ENCODE measurements at places on chromosomes 3 and 15.

GRCh38 chr3:58683466-58683865, 16.9 kb upstream of the FAM3D start:
- DNase-seq, result no peak

- no peak for DNase-seq
These were observed 366.6 kb downstream of the GBE1 start for GRCh38 chr3:81394651-81395524.

DNA sequence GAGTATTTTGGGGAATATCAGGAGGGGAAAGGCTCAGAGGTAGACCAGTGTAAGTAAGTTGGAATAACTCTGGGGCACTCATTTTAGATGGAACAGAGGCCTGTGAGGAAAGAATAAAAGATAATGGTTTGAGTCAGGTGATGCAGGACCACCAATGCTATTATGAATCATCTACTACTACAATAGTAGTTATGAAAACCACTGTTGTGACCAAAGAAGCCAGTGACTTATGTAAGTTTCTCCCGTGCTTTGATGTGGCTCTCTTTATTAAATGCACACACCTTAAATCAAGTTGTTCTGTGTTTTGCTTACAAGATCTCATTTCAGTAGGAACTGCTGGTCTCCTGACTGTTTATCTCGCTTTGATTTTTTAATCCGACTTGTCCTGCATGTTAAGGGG, 13.1 kb upstream of the GUCA1C start:
- no peak for DNase-seq

- no peak for DNase-seq
These were observed 20.3 kb upstream of the BMF start for GRCh38 chr15:40128766-40129660.

- no peak for DNase-seq
These were observed 233.3 kb downstream of the TIGIT start for GRCh38 chr3:114527036-114527644.

DNA sequence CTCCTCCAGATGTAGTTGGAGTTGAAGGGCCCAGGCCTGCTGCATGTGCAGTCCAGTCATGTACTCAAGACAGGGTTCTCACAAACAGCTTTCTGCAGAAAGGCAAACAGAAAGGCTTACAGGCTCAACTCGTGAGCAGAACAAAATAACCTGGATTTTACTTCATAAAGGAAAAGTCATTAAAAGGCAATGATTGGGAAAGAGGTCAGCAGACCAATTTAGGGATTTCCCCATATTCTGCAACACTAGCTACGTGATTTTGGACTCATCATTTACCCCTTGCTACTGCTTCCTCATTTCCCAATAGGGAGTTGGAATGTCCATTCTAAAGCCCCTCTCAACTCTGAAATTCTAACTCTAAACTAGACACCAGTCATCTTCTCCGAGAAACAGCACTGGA, 18.1 kb downstream of the METTL6 start:
- no peak for DNase-seq

GRCh38 chr3:146283781-146284445, 33.0 kb upstream of the PLSCR4 start:
- no peak for DNase-seq

- DNase-seq, result no peak
These were observed 133.3 kb upstream of the MEF2A start for GRCh38 chr15:99432271-99433025.

DNA sequence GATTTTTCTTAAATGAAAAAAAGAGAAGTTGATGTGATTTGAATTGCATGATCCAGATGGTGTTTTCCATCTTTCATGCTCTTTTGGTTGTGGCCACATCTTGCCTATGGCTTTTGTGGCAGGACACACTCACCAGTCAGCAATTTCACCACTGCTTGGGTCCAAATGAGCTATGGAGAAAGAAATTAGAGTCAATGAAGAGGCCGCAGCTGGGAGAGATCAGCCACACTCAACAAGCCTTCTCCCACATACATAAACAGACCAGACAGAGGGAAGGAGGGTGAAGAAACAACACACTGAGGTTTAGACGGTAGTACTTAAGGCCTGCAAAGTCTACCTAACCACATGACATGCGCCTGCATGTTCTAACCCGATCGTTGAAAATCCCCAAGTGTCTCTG, 110.7 kb upstream of the CDIN1 start:
- DNase-seq, result no peak

DNA sequence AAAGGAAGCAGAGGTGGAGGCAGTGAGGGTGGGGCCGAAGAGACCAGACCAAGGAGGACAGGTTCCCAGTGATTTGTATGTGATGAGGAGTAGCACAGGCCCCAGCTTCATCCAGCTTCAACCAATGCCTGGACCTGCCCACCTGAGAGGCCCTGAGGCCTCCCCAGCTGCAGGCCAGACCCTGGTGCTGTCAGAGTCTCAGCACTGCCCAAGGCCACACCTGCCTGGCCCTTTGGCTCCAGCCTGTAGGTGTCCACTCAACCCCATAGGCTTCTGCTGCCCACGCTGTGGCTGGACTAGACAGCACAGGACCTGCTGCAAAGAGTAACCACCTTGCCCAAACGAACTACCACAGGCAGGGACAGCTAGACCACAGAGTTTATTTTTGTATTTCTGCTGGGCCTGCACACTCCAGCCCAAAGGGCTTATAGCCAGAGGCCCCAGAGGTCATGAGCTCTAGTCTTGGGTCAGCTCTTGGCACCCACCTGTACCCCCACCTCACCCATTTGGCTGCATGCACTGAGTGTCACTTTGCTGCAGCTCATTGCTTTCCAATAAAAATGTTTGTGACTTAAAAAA, 81.9 kb upstream of the CDV3 start:
- DNase-seq, result no peak

DNA sequence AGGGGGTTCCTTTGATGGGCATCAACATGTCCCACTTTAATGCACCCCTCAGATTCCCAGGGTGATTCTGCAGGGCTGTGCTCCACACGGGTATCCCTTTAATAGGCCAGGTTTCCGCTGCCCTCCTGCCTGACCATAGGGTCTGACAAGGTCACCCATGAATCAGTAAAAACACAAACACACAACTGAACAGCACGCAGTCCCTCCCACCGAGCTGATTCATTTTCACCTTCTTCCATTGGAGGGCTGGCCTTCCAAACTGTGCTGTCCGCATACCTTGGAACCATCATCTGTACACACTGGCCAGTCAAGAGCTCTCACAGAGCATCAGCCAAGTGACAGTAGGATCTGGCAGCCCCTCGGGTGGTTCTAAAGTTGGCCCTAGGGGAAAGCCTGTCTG, 93.7 kb downstream of the FBLN2 start:
- DNase-seq, result no peak

GRCh38 chr15:64844576-64845145, 2.9 kb downstream of the PLEKHO2 start:
- no peak for DNase-seq

GRCh38 chr3:141280690-141281089, 49.1 kb downstream of the PXYLP1 start:
- DNase-seq, result no peak

DNA sequence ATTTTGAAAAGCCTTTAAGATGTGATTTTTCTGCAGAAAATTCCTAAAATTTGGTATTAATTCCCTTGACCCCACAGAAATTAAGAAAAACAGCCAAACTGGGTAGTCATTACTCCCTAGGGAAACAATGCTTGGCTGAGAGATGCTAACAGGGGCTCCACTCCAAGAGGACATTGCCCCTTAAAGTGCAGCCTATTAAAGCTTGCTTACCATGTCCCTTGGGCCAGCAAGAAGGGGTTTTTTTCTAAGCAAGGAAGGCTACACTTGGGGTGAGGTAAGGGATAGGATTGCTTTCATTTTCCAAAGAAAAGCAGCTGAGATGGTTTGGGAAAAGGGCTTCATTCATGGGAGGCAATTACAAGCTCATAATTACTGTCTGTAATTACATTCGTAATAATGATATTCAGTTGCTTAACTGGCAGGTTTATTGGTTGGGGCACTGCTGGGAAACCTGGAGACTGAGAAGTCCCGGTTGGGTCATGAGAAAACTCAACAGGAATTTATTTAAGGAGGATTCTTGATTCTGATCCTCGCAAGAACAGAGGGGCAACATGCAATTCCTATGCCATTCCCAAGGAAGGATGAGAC, 247.5 kb downstream of the NR1D2 start:
- peak; percentile 74 for DNase-seq

- DNase-seq, result no peak
These were observed 65.7 kb downstream of the KLF15 start for GRCh38 chr3:126291537-126291936.

GRCh38 chr15:71586463-71586862, 223.9 kb upstream of the NR2E3 start:
- DNase-seq, result no peak

DNA sequence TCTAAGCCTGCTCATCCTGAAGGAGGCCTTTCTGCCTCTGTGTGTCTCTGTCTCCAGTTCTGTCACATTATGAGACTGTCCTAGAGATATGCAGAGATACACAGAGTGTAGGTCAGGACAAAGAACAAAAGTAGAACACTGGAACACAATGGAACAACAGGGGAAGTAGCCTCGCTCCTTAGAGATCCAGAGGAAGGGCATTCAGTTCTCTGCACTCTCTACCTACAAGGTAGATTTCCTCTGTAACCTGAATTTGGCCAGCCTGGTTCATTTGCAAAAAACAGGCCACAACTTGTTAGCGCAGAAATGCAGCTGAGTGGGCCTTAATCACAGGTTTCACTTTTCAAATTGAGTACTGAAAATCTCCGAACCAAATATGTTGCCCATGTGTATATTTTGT, 19.4 kb downstream of the NEK10 start:
- DNase-seq, result peak; percentile 34

DNA sequence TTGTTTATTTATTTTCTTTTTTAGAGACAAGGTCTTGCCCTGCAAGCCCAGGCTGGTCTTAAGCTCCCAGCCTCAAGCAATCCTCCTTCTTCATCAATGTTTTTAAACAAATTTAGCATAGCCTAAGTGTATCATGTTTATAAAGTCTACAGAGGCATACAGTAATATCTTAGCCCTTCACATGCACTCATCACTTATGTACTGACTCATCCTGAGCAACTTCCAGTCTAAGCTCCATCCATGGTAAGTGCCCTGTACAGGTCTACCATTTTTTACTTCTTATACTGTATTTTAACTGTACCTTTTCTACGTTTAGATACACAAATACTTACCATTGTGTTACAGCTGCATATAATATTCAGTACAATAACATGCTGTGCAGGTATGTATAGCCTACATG, 860.0 kb downstream of the FHIT start:
- DNase-seq, result no peak

DNA sequence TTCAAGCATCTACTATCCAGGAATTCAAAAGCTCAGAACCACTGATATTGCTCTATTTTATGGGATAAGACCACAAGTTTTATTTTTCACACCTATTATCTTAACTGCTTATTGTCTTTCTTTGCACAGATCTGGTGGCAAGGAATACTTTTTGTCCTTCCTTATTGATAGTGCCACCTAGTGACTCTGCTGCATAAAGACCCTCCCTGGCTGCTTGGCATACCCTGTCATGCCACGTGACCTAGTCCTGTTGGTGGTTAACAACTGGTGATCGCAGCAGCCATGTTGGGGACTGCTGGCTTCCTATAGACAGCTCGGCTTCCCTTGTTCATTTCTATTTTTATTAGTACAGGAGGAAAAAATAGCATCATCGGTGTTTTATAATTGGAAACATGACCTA, 236.3 kb downstream of the MEX3B start:
- no peak for DNase-seq

DNA sequence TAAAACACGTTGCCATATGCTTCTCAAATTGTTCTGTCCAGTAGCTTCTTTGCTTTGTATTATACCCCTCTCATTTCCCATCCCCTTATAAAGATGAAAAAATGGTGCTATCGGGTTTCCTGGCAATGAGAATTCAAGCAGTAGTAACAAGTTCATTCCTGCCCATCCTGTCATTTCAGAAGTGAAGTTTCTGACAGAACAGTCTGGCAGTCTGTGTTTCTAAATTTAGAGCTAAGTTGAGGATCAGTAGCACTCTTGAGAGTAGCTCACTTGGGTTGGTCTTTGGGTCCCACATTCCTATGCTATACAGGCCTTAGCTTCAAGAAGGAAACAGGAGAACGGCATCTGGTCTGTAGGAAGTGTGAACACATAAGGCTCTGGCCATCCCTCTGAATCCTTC, 134.6 kb downstream of the GHSR start:
- DNase-seq, result peak; percentile 54

DNA sequence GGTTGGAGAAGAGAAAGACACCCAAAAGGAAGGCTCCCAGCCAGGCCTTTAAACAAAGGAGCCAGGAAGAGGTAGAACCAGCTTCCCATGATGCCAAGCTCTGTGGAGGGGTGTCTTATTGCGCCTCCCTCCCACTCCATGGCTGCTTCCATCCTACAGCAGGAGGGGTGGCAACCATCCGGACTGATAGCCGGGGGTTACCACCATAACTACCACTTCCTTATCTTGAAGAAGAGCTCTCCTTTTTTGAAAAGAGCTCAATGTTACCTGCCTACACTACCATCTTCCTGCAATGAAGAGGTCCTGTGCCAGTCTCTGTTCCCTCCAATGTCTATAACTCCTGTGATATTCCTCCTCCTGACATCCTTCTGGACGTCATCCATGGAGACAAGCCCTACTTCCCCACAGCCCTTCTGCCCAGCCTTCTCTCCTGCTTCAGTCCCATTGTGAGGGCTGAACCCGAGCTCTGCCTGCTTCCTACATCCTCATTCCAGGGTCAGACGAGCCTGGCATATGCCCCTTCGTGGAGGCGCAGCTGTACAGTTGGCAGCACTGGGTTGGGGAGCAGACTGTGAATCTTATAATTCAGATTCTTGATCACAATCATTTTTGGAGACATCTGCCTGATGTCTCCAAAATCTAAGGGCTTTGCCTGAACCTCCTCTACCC, 8.5 kb downstream of the CCDC9B start:
- DNase-seq, result no peak

DNA sequence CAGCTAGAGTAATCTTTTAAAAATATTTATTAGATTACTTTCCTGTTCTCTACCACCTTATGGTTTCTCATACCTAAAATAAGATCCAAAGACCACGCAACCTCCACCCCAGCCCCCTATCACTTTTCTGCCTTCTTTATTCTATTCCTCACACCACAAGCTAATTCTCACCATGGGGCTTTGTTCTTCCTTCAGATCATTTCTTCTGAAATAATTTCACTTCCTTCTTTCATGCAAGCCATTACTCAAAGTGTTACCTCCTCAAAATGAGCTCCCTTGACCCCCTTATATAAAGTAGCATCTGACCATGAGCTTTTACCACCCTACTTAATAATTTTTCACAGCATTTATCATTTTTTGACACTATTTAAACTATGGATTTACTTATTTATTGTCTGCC, 233.2 kb upstream of the TMCO5A start:
- DNase-seq, result no peak

GRCh38 chr15:59998305-59998949, 5.7 kb upstream of the FOXB1 start:
- no peak for DNase-seq

GRCh38 chr3:160784853-160785252, 28.8 kb downstream of the PPM1L start:
- no peak for DNase-seq

- no peak for DNase-seq
These were observed 348.6 kb downstream of the NLGN1 start for GRCh38 chr3:173745952-173746682.

GRCh38 chr3:137463131-137463530, 301.0 kb upstream of the SOX14 start:
- DNase-seq, result no peak

GRCh38 chr15:80418892-80419537, 14.8 kb downstream of the ARNT2 start:
- no peak for DNase-seq
